ENCODE measurements at places on chromosomes 11 and 22. TPM values are rescaled to one million over a fixed set of nuclear protein-coding genes. Genes with fewer than 3 reads are reported as not detected.

TMEM134 gene
- 46.9 TPM for total RNA-seq

ANO9 gene
- total RNA-seq, result 12.3 TPM

MEI1 gene
- not detected for total RNA-seq

PLEKHB1 gene
- 34.0 TPM for total RNA-seq

VWCE gene
- 20.6 TPM for total RNA-seq

TEAD1 gene
- total RNA-seq, result 75.1 TPM

APOBEC3H gene
- total RNA-seq, result 0.48 TPM

DNA sequence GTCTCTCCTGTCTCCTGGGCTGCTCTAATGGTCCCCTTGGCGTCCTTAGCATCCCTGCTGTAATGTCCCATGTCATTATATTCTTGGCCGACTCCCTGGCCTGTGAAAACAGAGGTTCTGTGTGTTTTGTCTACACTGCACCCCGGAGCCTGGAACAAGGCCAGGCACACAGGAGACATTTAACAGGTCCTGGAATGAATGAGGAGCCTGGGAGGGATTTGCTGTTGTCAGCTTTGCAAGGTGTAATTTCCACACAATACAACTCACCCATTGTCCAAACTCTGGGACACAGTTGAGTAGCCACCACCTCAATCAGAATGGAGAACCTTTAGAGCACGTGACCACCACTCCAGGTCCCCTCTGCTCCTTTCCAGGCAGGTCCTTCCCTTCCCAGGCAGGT, 14.9 kb upstream of the PDGFB start:
- H3K27me3 ChIP-seq, result no peaks in the 10 kb centered on the region
- no peaks in the 10 kb centered on the region for H3K4me1 ChIP-seq
- no peak overlapping the region for H3K4me3 ChIP-seq
- H3K27ac ChIP-seq, result no peak overlapping the region
- 0 out of 2 replicates have a peak, but pooled peaks cover 6% of the 10 kb centered on the region for H3K36me3 ChIP-seq

GRCh38 chr11:133254601-133255000, 277.7 kb downstream of the OPCML start:
- no peak overlapping the region for H3K4me3 ChIP-seq
- no peaks in the 10 kb centered on the region for H3K27me3 ChIP-seq
- DNase-seq, result no peak

- H3K36me3 ChIP-seq, result no peaks in the 10 kb centered on the region
- no peak overlapping the region for H3K27ac ChIP-seq
- H3K27me3 ChIP-seq, result peaks cover 4% of the 10 kb centered on the region
- no peak for DNase-seq
- H3K4me1 ChIP-seq, result peaks cover 8% of the 10 kb centered on the region
Observed at GRCh38 chr11:117723277-117724024, 73.6 kb downstream of the DSCAML1 start.

DNA sequence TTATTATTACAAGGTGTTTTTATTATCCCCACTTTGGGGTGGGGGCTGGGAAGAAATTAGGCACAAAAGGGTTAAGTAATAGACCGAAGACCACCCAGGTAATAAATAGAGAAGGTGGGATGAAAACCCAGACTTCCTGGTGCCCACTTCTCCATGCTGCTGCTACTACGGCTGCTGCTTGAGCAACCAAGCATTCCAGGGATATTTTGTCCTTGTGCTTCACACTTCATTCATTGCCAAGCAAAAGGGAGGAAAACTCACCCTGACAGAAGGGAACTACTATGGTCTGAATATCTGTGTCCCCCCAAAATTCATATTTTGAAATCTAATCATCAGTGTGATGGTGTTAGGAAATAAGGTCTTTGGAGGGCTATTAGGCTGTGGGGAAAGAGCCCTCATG, 470.9 kb upstream of the API5 start:
- H3K27me3 ChIP-seq, result no peaks in the 10 kb centered on the region
- H3K4me3 ChIP-seq, result no peak overlapping the region
- H3K36me3 ChIP-seq, result no peaks in the 10 kb centered on the region
- peaks cover 8% of the 10 kb centered on the region for H3K4me1 ChIP-seq
- no peak overlapping the region for H3K27ac ChIP-seq
- no peak for DNase-seq

GRCh38 chr11:64900263-64900678, 16.7 kb downstream of the ATG2A start:
- no peaks in the 10 kb centered on the region for H3K27me3 ChIP-seq
- H3K36me3 ChIP-seq, result peaks cover 29% of the 10 kb centered on the region
- H3K4me1 ChIP-seq, result no peaks in the 10 kb centered on the region
- no peak overlapping the region for H3K4me3 ChIP-seq
- no peak for DNase-seq

- no peaks in the 10 kb centered on the region for H3K4me1 ChIP-seq
- H3K36me3 ChIP-seq, result no peaks in the 10 kb centered on the region
- no peaks in the 10 kb centered on the region for H3K27me3 ChIP-seq
- no peak overlapping the region for H3K27ac ChIP-seq
- H3K4me3 ChIP-seq, result no peak overlapping the region
Observed at GRCh38 chr11:128407962-128408361, 179.4 kb downstream of the ETS1 start.

- DNase-seq, result peak; percentile 57
- H3K27me3 ChIP-seq, result no peaks in the 10 kb centered on the region
- H3K27ac ChIP-seq, result no peak overlapping the region
- H3K4me1 ChIP-seq, result 0 out of 2 replicates have a peak, but pooled peaks cover 2% of the 10 kb centered on the region
- H3K4me3 ChIP-seq, result peak overlapping the region; percentile 88
- no peaks in the 10 kb centered on the region for H3K36me3 ChIP-seq
Observed at GRCh38 chr11:10540546-10540914, 457 bp downstream of the RNF141 start.

Measured in H9 (cell line).